ENCODE measurements at places on chromosomes 11 and 22. TPM values are rescaled to one million over a fixed set of nuclear protein-coding genes. Genes with fewer than 3 reads are reported as not detected.

- H3K4me3 ChIP-seq: no peak overlapping the region
- H3K4me1 ChIP-seq: no peaks in the 10 kb centered on the region
- no peaks in the 10 kb centered on the region for H3K27me3 ChIP-seq
- no peak for DNase-seq
- H3K27ac ChIP-seq: no peak overlapping the region
- no peaks in the 10 kb centered on the region for H3K36me3 ChIP-seq
These were observed 7.3 kb upstream of the PTPN5 start for GRCh38 chr11:18798799-18799469.

DNA sequence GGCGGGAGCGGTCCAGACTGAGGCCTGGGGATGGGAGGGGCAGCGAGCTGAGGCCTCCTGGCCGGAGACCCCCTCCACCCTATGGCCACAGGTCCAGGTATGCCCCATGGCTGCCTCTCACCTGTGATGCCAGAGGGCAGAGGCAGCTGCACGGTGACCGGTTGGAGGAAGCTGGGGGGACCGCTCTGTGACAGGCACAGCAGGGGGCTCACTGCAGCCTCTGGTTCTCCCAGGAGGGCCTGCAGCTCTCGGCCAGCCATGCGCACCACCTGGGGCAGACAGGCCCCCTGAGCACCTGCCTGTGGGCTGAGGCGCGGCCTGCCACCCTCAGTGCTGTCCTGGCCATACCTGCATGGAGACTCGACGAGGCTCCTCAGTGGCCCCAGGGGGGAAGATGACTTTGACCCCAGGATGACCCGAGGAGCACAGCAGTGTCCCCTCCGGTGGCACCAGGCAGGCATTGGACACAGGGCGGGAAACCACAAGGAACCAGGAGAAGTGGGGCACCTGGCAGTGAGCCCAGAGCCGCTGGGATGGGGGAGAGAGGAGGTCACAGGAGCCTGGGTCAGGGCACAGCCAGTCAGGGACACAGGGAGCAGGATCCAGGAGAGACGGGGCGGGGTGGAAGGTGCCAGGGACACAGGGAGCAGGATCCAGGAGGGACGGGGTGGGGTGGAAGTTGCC is 3.2 kb upstream of the SLC25A22 start:
- DNase-seq: no peak
- H3K27me3 ChIP-seq: no peaks in the 10 kb centered on the region
- H3K36me3 ChIP-seq: no peaks in the 10 kb centered on the region
- H3K27ac ChIP-seq: no peak overlapping the region

DNA sequence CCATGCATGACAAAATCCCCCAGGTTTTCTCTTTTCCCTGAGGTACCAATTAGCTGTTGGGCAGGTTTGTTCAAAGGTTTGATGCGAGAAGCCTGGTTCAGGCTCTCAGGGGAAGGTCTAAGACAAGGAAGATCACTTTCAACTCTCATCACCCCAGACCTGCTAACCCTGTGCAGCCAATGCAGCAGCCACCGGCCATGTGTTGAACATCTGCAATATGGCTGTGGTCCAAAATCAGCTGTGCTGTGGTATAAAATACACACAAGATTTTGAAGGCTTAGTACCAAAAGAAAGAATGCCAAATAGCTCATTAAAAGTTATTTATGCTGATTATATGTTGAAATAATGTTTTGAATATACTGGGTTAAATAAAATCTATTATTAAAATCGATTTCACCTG is 58.5 kb downstream of the SMCO4 start:
- no peak overlapping the region for H3K27ac ChIP-seq
- H3K36me3 ChIP-seq: no peaks in the 10 kb centered on the region
- H3K4me1 ChIP-seq: peaks cover 4% of the 10 kb centered on the region
- no peaks in the 10 kb centered on the region for H3K27me3 ChIP-seq
- DNase-seq: no peak
- no peak overlapping the region for H3K4me3 ChIP-seq

CHRDL2 gene
- 0.09 TPM for total RNA-seq

SLC15A3 gene
- total RNA-seq: 19.4 TPM

GRCh38 chr11:23509023-23509422 is 648.7 kb upstream of the CCDC179 start:
- no peaks in the 10 kb centered on the region for H3K4me1 ChIP-seq
- DNase-seq: no peak
- no peak overlapping the region for H3K4me3 ChIP-seq
- H3K36me3 ChIP-seq: no peaks in the 10 kb centered on the region

DNA sequence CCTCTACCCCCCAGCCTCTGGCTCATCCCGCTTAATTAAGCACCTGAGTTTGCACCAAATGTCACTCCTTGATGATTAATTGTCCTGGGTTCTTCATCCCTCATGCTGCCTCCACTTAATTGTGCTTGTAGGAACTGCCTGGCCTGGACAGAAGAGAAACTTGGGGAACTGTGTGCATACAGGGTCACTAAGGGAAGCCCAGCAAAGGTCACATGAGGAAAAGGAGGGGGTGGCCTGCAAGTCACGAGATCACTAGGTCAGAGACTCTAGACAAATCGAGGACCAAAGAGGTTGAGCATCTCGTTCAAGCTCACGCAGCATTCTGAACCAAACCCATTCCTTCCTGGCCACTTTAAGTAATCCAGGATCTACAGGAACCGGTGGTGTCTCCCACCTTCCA is 75.8 kb downstream of the PDE2A start:
- H3K27me3 ChIP-seq: no peaks in the 10 kb centered on the region
- no peaks in the 10 kb centered on the region for H3K4me1 ChIP-seq
- H3K36me3 ChIP-seq: no peaks in the 10 kb centered on the region
- no peak for DNase-seq
- H3K4me3 ChIP-seq: no peak overlapping the region

RIN1 gene
- 16.9 TPM for total RNA-seq

SYT12 gene
- total RNA-seq: 3.4 TPM

MPZL2 gene
- total RNA-seq: 73.7 TPM

MAJIN gene
- total RNA-seq: not detected

SEPTIN3 gene
- 2.3 TPM for total RNA-seq

GRCh38 chr11:127926721-127927120 is 660.6 kb downstream of the ETS1 start:
- no peaks in the 10 kb centered on the region for H3K4me1 ChIP-seq
- H3K27me3 ChIP-seq: no peaks in the 10 kb centered on the region
- no peak overlapping the region for H3K4me3 ChIP-seq
- H3K27ac ChIP-seq: no peak overlapping the region
- no peaks in the 10 kb centered on the region for H3K36me3 ChIP-seq

GRCh38 chr11:86145439-86146156 is 76.7 kb upstream of the PICALM start:
- H3K27ac ChIP-seq: no peak overlapping the region
- no peaks in the 10 kb centered on the region for H3K4me1 ChIP-seq
- no peaks in the 10 kb centered on the region for H3K27me3 ChIP-seq

DNA sequence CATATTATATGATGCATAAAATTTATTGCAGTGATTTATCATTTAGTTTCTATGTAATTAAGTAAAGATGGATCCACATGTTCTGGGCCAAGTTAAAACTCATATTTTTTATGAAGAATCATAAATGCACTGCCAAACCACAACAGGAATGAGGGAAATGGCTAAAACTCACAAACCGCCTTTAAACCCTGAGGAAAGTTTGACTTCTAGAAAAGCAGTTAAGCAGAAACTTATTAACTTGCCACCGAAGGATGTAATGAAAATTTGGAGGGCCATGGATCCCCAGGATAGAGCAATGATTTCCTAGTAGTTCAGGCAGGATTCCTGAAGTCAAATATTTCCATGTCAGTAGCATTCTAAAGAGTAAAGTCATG is 218.3 kb upstream of the CTSC start:
- H3K27me3 ChIP-seq: no peaks in the 10 kb centered on the region
- H3K4me1 ChIP-seq: peaks cover 3% of the 10 kb centered on the region
- no peak for DNase-seq
- no peak overlapping the region for H3K4me3 ChIP-seq
- H3K36me3 ChIP-seq: no peaks in the 10 kb centered on the region
- no peak overlapping the region for H3K27ac ChIP-seq
